Stimulated activated CD4-positive, alpha-beta T cell treated with anti-CD3 and anti-CD28 coated beads, Interleukin-4, amount 100 ng/mL, for 24 hours (primary cell): ENCODE measurements at places on chromosomes 12 and 14.

GRCh38 chr12:100612606-100613005 is 39.1 kb downstream of the GAS2L3 start:
- no peak for DNase-seq

DNA sequence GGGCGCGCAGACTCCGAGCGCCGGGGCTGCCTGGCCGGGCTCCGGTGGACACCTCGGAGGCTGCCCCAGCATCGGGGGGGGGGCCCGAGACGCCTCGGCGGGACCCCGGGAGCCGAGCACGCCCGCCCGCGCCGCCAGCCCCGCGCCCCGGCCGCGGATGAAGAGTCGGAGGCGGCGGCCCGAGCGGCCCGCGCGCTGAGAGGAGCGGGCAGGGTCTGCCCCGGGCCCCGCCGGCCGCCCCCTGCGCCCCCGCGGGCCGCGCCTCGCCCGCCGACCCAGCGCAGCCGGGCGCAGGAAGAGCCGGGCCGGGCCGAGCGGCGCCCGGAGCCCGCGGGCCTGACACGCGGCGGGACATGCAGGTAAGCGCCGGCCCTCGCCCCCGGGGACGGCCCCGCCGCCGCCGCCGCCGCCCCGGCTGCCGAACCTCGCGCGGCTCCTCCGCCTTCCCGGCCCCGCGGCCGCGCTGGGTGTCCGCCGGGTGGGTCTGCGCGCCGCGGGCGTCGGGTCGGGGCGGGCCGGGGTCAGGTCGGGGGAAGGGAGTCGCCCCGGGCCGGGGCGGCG is 63.7 kb downstream of the FBXL14 start:
- no peak for DNase-seq

DNA sequence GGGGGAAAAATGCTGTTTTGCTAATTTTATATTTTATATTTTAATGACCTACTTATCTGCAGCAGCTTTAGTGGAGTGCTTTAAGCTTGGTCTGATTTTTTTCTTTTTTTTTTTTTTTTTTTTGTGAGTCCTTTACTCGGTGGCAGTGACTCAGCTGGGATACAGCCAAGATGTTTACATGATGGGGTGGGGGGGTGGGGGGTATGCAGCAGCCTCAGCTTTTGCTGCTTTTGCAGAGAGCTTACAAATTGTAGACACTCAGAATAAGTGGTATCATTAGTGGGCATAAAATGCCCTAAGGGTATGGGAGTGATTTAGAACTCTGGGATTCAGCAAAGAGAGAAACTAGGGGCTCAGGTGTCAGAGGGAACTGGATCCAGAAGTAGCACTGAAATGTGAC is 38.2 kb upstream of the ARHGAP5 start:
- DNase-seq: no peak

GRCh38 chr14:21088687-21089086 is 9.8 kb downstream of the ZNF219 start:
- no peak for DNase-seq

DNA sequence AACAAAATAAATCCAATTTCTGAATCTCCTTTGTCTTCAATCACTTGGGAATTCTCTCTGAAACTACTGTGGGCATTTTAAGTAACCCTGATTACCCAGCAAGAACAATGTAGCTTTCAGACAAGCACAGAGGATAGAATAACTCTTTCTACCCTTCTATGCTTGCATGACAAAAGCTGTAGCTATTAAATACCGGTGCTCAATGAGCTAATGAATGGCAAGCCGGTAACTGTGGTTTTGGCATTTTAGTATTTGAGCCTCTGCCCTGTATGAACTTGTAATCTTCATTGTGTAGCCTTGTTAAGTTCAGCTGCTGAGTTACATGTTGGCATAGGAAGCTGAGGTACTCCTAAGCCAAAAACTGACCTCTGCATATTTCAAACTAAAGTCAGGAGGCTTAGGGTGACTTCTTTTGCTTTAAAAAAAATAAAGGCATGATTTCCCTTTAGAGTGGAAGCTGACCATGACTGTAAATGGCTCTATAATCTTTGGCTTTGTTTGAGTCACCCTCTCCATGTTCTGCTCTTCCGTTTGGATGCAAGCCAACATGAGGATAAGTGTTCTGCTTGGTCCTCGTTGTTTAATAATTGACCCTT is 171.0 kb upstream of the HIF1A start:
- DNase-seq: no peak

DNA sequence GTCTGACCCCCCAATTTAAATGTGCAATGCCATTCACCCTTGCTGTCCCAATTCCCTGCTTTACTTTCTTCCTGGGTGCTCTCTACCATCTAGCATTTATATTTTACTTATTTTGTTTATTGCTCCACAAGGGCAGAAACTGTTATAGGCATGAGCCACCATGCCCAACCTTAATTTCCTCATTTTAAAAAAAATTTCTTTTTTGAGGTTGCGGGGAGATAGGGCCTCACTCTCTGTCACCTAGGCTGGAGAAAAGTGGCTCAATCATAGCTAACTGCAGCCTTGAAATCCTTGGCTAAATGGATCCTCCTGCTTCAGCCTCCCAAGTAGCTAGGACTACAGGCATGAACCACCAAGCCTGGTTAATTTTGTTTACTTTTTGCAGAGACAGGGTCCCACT is 13.0 kb downstream of the HPD start:
- no peak for DNase-seq

DNA sequence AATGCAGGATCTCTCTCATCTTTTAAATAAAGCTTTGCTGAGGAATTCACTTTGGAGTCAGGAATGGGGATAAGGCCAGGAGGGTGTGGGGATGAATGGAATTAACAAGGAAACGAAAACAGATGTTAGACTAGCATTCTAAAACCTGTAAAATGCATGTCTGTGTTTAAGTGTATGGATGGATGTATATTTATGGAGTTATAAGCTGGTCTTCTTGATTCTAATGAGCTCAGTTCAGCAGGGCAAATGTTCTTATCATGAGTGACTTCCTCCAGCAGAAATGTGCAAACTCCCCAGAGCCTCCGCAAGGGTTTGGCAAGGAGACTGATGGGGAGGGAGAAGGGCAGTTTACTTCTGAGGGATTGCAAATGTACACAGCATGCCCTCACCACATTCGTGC is 149.1 kb downstream of the NTF3 start:
- no peak for DNase-seq
